ENCODE measurements at places on chromosomes 5 and 9. TPM values are rescaled to one million over a fixed set of nuclear protein-coding genes. Genes with fewer than 3 reads are reported as not detected.

DNA sequence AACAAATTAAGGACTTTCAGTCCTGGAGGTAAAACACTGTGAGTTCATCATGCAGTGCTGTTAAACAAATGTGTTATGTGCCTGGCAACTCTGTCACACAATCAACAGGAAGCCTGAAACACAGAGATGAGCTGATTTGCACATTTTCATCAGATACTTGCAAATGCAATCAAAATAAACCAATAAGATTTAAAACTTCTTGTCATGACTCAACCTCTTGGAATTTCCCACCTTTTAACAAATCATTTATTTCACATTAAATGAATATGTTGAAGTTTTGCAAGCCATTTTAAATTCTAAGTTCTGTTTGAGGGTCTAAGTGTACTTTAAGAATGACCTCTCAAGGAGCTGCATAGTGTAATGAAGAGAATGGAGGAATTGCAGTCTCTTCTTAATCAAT is 64.4 kb downstream of the ANXA1 start:
- DNase-seq = no peak

- DNase-seq = no peak
These were observed 3.0 kb downstream of the PKN3 start for GRCh38 chr9:128705051-128705965.

- DNase-seq = no peak
These were observed 111.8 kb upstream of the SLC44A1 start for GRCh38 chr9:105132606-105133005.

DNA sequence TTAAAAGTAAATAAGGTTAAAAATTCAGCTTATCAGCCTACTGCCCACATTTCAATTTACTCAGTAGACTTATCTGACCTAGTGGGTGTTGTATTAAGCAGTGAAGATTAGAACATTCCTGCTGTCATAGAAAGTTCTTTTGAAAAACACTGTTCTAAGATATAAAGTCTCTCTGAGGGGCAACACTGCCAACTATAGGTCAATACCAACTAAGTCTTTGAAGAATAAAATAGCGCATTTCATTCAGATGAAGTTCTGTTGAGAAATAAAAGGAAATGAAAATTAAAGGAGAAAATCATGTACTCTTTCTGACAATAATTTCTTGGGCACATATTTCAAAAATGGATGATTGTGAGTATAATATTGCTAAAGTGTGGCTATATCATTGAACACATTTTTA is 86.8 kb downstream of the PTPRD start:
- DNase-seq = no peak

GRCh38 chr5:64972591-64972990 is 203.9 kb downstream of the CWC27 start:
- DNase-seq = no peak

Gene ALDH1A1
- 197 TPM for total RNA-seq

Gene PCDHA4
- total RNA-seq = 5.8 TPM
